Smooth muscle cell of the brain vasculature (primary cell): ENCODE measurements at places on chromosomes 1 and 21.
A peak's percentile ranks its signal among the peaks of the same experiment; 100 is the strongest.

- no peak for DNase-seq
Measured at GRCh38 chr1:29057700-29058099, 66.0 kb downstream of the TMEM200B start.

- DNase-seq: no peak
Measured at GRCh38 chr1:75587692-75588091, 23.2 kb downstream of the SLC44A5 start.

GRCh38 chr1:66356605-66357004 lies 177.3 kb upstream of the SGIP1 start:
- DNase-seq: no peak

DNA sequence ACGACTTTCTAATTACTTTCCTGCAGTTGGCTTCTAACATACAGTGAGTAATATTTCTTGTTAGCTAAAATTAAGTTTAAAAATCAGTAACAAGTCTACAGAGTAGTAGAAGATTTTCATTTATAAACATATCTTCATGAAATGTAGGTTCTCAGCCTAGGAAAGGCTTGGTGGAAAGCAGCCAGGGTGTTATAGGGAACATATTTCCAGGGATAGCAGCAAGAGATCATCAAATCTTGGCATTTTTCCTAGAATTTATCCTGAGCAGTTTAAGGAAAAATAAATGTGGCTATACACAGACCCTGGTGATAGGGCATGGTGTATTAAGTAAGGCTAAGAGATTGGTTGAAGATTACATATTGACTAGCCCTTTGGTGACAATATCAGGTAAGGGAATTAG lies 203.5 kb upstream of the NEGR1 start:
- DNase-seq: peak; percentile 15

DNA sequence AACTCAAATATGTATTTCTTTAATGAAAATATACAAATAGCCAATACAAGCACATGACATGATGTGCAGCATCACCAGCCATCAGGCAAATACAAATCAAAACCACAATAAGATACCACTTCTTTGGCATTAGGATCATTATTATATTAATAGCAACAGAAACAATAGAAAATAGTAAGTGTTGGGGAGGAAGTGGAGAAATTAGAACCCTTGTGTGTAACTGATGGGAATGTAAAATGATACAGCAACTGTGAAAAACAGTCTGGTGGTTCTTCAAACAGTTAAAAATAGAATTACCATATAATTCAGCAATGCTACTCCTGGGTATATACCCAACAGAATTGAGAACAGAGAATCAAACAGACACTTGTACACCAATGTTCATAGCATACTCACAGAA lies 40.8 kb upstream of the FCER1A start:
- DNase-seq: no peak

DNA sequence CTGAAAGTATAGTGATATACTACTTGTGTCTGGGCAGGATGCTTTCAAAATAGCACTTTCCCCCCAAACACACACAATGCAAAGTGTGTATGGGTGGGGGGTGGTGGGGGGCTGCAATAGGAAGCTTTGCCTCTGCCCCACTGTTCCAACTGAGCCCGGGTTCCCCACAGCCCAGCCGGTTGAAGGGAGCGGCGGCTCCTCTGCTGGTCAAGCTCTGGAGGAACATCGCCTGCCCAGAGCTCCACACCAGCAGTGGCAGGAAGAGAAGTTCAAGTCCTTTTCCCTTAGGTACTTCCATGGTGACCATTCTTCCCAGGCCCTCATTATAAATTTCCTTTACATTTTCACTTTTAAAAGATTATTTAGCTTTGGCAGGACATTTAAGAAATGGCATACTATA lies 74.9 kb downstream of the CAPZB start:
- no peak for DNase-seq
